ENCODE measurements at places on chromosomes 1 and 21.

DNA sequence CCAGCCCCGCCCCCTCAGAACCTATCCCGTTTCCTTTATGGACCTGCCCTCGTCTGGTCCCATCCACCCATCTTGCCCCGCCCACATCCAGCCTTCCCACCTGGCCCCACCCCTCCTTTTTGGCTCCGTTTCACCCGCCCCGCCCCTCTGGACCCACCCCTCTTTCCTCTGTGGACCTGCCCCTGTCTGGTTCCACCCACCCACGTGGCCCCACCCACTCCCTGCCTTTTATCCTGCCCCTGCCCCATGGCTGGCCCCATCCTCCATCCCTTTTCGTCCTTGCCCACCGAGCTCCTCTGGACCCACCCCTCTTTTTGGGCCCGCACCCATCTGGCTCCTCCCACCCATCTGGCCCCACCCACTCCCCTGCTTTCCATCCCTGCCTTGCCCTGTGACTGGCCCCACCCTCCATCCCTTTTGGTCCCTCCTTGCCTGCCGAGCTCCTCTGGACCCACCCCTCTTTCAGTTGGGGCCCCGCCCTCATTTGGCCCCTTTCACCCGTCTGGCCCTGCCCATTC is 177.3 kb downstream of the CAMTA1 start:
- no peak for DNase-seq

DNA sequence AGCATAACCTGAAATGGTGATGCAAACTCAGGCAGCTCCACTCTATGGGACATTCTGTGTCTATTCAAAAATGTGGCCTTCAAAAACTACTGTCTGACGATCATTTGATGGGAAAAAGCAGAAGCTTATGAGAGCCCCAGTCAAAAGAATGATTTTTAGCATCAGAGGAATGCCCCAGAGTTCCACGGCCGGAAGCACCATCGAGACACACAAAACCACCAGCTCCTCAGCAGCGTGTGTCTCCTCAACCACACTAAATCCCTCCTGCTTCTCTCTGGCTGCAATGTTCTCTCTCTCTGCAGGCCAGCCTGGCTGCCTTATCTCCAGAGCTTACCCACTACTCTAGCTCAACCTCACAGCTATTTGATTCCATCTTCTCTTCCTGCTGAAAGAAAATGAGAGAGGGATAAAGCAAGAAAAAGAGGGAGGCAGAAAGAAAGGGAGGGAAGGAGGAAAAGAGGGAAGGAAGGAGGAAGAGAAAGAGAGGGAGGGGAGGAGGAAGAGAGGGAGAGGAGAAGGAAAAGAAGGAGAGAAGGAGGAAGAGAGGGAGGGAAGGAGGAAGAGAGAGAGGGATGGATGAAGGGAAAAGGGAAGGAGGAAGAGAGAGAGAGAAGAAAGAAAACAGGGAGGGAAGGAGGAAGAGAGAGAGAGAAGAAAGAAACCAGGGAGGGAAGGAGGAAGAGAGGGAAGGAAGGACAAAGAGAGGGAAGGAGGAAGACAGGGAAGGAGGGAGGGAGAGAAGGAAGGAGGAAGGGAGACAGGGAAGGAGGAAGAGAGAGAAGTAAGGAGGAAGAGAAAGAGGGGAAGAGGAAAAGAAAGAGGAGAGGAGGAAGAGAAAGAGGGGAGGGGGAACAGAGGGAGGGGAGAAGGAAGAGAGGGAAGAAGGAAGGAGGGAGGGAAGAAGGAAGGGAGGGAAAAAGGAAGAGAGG is 33.5 kb upstream of the LAPTM5 start:
- no peak for DNase-seq

DNA sequence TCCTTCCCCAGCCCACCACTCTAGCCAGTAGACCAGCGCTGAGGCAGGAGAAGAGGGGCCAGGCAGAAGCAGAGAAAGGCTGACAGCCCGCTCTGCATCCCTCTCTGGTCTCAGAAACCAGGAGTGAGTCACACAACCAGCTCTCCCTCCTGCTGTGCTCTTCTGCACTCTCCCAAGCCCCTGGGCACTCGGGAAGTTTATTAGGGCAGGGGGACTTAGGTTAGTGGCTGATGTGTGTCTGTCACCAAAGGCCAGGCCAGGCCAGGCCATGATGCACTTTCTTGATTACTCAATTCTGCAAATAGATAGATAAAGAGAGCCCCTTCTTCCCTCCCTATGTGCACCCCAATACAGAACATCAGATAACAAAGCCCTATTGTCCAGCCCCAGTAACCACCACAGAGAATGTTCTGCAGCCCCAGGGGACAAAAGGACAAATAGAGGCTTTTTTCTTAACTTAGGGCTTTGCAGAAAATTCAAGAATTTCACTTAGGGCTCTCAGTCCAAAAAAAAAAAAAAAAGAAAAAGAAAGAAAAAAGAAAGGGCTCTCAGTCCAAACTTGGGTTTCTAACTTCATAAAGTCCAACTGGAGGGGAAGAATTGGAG is 52.9 kb upstream of the CNTN2 start:
- DNase-seq: no peak

DNA sequence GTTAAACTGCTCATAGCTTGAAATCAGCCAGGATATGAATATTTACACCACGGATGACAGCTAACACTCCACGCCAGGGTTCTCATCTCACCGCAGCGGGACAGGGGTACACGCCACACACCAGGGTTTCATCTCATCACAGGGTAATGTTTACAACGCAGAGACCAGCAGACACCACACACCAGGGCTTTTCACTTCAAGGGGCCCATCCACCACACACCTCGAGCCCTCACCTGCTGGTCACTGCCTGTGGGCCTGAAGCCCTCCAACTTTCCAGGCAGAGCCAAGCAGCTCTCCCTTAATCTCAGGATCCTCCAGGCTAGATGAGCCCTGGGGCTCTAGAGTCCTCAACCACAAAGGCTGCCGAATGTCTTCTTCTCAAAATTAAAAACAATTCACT is 1.3 kb upstream of the KRTAP10-12 start:
- no peak for DNase-seq

Data from H4 (cell line).